ENCODE measurements at places on chromosomes 16 and 17. TPM values are rescaled to one million over a fixed set of nuclear protein-coding genes. Genes with fewer than 3 reads are reported as not detected.

DNA sequence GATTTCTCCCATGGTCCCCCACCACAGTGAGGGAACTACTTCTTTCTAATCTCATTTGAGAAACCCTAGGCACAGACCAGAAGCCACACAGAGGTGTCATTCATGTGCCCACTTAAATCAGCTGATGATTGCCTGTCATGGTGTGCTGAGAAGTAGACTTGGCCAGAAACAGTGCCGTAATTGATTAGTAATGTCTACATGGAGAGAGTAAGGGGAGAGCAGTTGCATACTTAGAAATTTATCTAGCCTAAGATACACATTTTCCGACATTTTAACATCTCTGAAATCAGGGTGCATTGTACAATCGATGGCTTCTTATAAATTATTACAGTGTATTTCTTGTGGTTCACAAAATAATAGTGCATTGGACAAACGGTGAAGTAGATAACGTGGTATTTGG lies 271.8 kb downstream of the IRF8 start:
- H3K36me3 ChIP-seq = no peaks in the 10 kb centered on the region
- peaks cover 3% of the 10 kb centered on the region for H3K27me3 ChIP-seq
- DNase-seq = no peak
- no peak overlapping the region for H3K4me3 ChIP-seq
- H3K27ac ChIP-seq = no peak overlapping the region
- H3K4me1 ChIP-seq = no peaks in the 10 kb centered on the region

ABCC12 gene
- not detected for total RNA-seq

DNA sequence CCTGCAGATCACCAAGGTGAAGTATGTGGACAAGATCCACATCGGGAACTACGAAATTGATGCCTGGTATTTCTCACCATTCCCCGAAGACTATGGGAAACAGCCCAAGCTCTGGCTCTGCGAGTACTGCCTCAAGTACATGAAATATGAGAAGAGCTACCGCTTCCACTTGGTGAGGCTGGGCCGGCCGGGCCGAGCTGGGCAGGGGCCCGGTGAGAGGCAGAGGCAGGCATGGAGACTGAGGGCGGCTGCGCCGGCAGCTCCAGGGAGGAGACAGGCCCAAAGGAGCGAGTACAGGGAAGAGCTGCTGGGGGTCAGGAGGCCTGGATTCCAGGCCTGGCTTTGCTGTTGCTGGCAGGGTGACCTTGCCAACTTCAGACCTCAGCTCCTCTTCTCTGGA lies 8.3 kb downstream of the PRSS8 start:
- no peak overlapping the region for H3K27ac ChIP-seq
- H3K36me3 ChIP-seq = peaks cover 40% of the 10 kb centered on the region
- DNase-seq = no peak

DNA sequence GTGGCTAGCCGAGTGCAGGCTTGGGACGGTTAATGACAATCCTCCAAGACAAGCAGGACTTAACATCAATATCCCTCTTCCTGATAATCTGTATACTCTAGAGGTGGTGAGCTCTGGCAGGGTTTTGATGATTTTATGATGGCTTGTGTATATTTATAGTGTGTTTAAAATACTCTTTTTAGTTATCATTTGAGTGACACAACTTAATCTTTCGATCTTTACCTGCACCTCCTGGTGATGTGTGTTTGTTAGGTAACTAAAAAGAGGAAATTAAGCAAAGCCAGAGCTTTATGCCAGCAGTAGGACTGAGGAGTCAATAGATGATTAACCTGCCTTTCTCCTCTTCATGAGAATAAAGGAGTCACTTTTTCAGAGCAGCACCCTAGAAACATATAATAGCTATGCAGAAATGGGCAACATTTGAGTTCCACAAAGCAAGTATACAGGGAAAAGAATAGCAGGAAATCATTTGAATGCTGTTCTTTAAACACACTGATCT lies 210.5 kb downstream of the IRX3 start:
- no peaks in the 10 kb centered on the region for H3K4me1 ChIP-seq
- H3K4me3 ChIP-seq = no peak overlapping the region
- H3K36me3 ChIP-seq = no peaks in the 10 kb centered on the region
- H3K27me3 ChIP-seq = no peaks in the 10 kb centered on the region
- DNase-seq = no peak
- H3K27ac ChIP-seq = no peak overlapping the region

DNA sequence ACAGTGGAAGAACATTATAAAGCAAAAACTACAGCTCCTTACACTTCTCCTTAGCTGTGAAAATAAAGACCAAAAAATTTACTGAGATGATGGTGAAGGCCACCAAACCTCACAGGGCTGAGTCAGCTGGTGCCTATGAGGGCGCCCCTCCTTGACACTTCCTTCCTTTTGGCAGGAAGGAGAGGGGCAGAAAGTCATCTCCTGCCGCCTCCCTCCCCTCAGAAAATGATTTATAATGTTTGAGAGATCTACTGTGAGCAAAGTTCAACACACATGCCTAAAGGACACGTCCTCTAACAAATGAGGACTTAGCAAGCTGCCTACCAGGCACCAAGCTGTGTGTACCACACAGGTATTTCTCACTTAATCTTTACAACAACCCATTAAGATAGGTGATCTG lies 245.7 kb downstream of the PRKCA start:
- peak overlapping the region; percentile 68 for H3K4me3 ChIP-seq
- no peaks in the 10 kb centered on the region for H3K27me3 ChIP-seq
- H3K4me1 ChIP-seq = peaks cover 48% of the 10 kb centered on the region
- peak overlapping the region; percentile 89 for H3K27ac ChIP-seq
- H3K36me3 ChIP-seq = peaks cover 32% of the 10 kb centered on the region

DNA sequence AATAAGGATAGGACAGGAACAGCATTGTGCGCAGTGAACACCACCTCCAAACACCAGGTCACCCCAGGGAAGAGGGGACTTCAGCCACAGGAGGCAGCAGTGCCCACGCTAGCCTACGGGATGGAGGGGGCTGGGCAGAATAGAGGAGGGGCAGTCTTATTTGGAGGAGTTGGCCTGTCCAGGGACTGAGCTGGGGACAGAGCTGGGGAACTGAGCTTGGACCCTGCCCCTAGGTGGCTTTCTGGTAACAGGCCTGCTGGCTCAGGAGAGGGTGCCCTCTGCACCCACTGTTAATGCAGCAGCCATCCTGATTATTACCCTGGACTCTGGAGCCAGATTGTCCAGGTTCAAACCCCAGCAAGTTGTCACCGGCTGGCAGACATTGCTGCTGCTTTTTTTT lies 9.3 kb downstream of the CCDC102A start:
- no peaks in the 10 kb centered on the region for H3K27me3 ChIP-seq
- H3K27ac ChIP-seq = no peak overlapping the region
- H3K36me3 ChIP-seq = peaks cover 8% of the 10 kb centered on the region
- DNase-seq = no peak
- H3K4me3 ChIP-seq = no peak overlapping the region

CLEC18B gene
- total RNA-seq = 0.21 TPM

- no peak overlapping the region for H3K27ac ChIP-seq
- DNase-seq = no peak
- H3K27me3 ChIP-seq = no peaks in the 10 kb centered on the region
- no peak overlapping the region for H3K4me3 ChIP-seq
Observed at GRCh38 chr16:67822511-67822910, 15.8 kb downstream of the TSNAXIP1 start.

SYCE1L gene
- total RNA-seq = 7.9 TPM

GRCh38 chr17:68133346-68134045 lies 98.0 kb downstream of the KPNA2 start:
- H3K4me1 ChIP-seq = no peaks in the 10 kb centered on the region
- H3K36me3 ChIP-seq = no peaks in the 10 kb centered on the region
- H3K27ac ChIP-seq = no peak overlapping the region
- no peak for DNase-seq

- peak overlapping the region; percentile 94 for H3K27ac ChIP-seq
- H3K4me1 ChIP-seq = peaks cover 42% of the 10 kb centered on the region
- peaks cover 47% of the 10 kb centered on the region for H3K27me3 ChIP-seq
- peak; percentile 86 for DNase-seq
- peak overlapping the region; percentile 91 for H3K4me3 ChIP-seq
- peaks cover 4% of the 10 kb centered on the region for H3K36me3 ChIP-seq
Observed at GRCh38 chr17:8126491-8127066, 2.7 kb upstream of the HES7 start.

GRCh38 chr17:75737133-75737962 lies 16.1 kb downstream of the ITGB4 start:
- no peak overlapping the region for H3K4me3 ChIP-seq
- H3K27ac ChIP-seq = no peak overlapping the region
- H3K4me1 ChIP-seq = peaks cover 11% of the 10 kb centered on the region

DNA sequence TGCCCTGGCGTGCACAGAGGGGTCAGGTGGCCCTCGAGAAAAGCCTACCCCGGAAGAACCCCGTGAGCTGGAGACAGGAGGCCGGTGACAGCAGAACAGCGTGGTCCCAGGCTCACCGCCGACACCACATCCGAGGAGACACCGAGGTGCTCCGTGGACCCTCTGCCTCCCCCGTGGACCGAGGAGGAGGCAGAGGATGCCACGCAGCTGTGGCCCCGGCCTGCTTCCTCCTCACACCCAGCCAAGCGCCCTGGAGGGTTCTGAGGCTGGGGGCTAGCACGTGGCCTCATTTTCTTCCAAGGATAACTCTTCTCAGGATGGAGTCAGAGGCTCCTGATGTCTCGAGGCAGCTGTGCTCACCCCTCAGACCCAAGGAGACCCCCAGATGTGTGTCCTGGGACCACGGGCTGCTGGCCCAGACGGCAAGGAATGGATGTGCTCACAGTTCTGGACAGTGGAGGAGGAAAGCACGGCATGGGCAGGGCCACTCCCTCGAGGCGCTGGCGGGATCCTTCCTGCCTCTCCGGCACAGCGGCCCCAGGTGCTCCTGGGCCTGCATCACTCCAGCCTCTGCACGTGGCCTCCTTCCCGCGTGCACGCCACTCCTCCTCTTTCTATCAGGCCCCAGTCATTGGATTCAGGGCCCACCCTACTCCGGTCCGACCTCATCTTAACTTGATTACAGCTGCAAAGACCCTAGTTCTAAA lies 4.4 kb upstream of the PVALEF start:
- H3K27me3 ChIP-seq = peaks cover 2% of the 10 kb centered on the region
- no peak overlapping the region for H3K4me3 ChIP-seq
- H3K36me3 ChIP-seq = no peaks in the 10 kb centered on the region
- no peak for DNase-seq
- H3K4me1 ChIP-seq = no peaks in the 10 kb centered on the region
- H3K27ac ChIP-seq = no peak overlapping the region

HIC1 gene
- 49.4 TPM for total RNA-seq

DNA sequence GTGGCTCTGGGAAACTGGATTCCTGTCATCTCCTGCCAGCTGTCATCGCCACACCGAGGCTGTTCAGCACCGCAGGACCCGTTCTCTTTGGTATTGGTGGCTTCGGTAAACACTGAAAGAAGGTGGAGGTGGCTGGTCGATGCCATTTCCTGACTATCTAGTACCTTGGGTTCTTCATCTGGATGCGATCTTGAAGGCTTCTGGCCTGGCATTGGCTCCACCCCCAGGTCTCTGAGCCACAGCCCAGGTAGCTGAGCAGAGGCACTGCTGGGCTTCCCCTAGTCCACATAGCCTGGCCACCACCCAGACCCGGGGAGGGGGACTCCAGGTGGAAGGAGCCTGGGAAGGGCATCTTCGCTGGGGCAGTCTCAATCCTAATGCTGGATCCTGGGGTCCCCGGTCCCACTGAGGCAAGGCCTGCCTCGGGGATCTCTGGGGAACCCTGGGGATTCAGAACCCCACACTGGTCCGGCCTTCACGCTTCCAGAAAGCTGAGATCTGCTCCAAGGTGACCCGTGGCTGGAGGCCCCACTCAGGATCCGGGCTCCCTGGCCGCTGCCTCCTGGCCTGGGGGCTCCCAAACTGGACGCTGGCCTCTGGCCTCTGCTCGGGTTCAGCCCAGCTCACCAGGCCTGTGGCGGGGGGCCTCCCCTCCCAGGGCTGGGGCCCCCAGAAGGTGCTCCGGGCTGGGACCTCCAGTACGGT lies 1.8 kb downstream of the C16orf54 start:
- peaks cover 46% of the 10 kb centered on the region for H3K36me3 ChIP-seq
- peak overlapping the region; percentile 93 for H3K4me3 ChIP-seq
- peak overlapping the region; percentile 70 for H3K27ac ChIP-seq
- peaks cover 70% of the 10 kb centered on the region for H3K4me1 ChIP-seq
- peak; percentile 77 for DNase-seq

DNA sequence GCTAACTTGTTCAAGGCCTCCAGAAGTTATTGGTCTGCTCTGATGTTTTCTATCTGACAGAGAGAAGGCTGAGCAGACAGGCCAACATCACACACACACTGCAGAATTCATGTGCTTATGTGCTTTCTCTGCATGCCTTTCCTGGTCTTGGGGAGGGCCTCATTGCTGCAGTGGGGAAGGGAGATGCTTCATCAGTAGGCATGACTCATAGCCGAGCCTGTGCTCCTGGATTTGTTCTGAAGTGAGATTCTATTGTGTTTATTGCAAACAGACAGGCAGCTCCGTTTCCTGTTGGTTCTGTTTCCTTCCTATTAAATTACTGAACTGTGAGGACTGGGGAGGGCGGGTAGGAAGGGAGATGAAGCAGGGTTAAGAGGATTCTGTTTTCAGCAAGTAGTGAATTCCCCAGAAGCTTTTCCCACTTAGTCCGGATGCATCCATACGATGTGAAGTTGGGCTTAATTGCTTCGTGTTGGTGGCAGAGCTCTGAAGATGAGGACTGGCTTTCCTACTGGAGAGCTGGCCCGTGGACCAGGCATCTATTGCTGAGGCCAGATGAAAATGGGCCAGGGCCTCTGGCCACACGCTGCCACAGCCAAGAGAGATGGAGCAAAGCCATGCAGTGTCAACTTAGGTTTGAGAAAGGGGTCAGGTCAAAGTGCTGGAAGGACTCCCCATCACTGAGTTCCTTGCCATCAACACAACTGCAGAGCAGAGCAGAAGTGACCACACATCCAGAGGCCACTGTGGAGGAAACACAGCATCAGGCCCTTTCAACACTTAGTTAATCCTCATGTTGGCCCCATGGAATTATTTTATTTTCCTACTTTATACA lies 179.3 kb downstream of the UTP18 start:
- no peaks in the 10 kb centered on the region for H3K27me3 ChIP-seq
- no peak overlapping the region for H3K4me3 ChIP-seq
- H3K36me3 ChIP-seq = no peaks in the 10 kb centered on the region
- peaks cover 23% of the 10 kb centered on the region for H3K4me1 ChIP-seq
- no peak for DNase-seq

DNA sequence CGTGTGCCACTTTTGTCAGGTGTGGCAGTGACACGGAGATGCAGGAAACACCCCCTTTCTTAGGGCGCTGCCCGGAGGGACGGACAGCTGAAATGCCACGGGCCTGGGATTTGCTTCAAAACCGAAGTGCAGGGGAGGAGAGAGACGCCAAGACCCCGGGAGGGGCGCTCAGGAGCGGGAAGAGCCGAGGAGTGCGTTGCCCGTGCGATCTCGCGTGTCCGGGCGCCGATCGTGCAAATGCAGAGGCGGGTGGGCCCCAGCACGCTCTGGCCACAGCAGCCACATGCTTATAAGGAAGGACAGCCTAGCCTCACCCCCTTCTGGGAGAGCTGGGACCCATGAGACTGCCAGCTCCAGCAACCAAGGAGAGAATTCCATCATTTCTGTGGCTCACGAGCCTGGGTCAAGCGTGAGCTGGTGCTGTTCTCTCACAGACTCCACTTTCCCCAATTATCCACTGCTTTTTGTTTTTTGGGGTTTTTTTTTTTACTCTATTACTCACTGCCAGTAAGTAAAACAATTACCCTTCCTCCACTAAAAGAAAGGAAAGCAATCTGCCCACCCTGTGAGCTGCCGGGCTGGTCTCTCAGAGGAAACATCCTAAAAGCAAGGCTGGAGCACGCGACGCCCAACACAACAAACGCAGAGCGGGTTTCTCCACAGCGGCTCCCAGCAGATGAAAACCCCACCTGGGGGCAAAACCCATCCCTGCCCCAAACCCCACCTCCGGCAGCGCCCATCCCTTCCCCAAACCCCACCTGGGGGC lies 27.2 kb upstream of the C16orf95 start:
- H3K27ac ChIP-seq = peak overlapping the region; percentile 58
- H3K4me3 ChIP-seq = peak overlapping the region; percentile 66
- H3K36me3 ChIP-seq = peaks cover 45% of the 10 kb centered on the region
- peaks cover 11% of the 10 kb centered on the region for H3K4me1 ChIP-seq
- no peak for DNase-seq
- H3K27me3 ChIP-seq = no peaks in the 10 kb centered on the region

SALL1 gene
- not detected for total RNA-seq

All from activated CD4-positive, alpha-beta T cell treated with anti-CD3 and anti-CD28 coated beads, Interleukin-2, amount 10 ng/mL, durations not matched to agents 24 days and 14 days (primary cell).